Dorsolateral prefrontal cortex (tissue), 122 donors: ENCODE measurements at places on chromosomes 7 and 10. TPM values are rescaled to one million over a fixed set of nuclear protein-coding genes. Genes with fewer than 3 reads are reported as not detected.

OGDHL gene
- 71.2 TPM for total RNA-seq

AGR3 gene
- not detected for total RNA-seq

ASB10 gene
- total RNA-seq: not detected

SRRM3 gene
- 97.5 TPM for total RNA-seq

TBX20 gene
- total RNA-seq: not detected

AOAH gene
- 7.9 TPM for total RNA-seq

MRPS16 gene
- total RNA-seq: 67.1 TPM

MSRB2 gene
- total RNA-seq: 32.2 TPM

AGR2 gene
- not detected for total RNA-seq

AKR1C1 gene
- 11.0 TPM for total RNA-seq
